ENCODE measurements at places on chromosomes 2 and 18.

- no peak for DNase-seq
These were observed 718.8 kb downstream of the DPP10 start for GRCh38 chr2:115161081-115161770.

DNA sequence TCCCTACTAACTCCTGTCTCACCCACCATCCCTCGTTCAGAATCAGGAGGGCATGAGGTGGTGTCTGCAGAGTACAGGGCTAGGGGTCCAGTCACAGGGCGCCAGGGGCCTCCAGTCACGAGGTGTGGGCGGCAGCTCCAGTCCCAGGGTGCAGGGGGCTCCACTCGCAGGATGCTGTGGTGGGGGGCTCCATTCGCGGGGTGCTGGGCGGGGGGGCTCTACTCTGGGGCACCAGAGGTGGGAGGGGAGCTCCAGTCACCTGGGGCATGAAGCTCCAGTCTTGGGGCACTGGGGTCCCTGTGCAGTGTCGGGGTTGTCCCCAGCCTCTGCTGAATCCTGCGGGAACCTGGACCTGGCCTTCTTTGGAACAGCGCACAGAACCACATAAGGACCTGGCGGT, 66.0 kb downstream of the EIPR1 start:
- no peak for DNase-seq

DNA sequence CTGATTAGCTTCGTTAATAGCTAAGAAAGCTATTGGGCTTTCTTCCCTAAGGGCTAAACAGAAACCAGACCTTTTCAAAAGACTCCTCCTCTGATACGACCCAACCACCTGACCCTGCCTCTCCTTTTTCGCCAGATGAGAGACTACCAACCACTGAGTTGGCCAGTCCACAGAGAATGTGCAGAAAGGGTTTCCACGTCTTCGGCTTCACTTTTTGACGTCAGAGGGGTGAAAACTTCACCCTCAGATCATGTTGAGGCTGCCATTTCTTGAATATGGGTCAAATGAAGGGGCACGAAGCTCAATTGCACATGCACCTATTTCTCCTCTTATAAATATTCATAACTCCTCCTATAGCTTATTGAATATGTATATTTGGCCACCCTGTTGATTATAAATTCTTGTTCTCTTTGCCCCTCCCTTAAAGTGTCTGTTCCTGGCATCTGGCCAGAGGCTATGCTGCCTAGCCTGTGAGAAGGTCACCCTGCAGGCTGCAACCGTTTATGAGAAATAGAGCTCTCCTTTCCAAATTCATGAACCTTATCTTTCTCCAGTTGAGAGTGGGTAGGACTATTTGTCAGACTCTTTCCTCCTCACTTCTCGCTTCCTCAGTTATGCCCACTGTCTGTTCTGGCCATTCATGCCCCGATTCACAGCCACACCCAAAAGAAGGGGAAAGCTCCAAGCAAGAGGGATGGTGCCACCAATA, 301.6 kb downstream of the STK39 start:
- no peak for DNase-seq

- DNase-seq, result no peak
These were observed 173.5 kb downstream of the TCF4 start for GRCh38 chr18:55414475-55414874.

GRCh38 chr18:63216516-63217311, 102.9 kb downstream of the BCL2 start:
- no peak for DNase-seq

DNA sequence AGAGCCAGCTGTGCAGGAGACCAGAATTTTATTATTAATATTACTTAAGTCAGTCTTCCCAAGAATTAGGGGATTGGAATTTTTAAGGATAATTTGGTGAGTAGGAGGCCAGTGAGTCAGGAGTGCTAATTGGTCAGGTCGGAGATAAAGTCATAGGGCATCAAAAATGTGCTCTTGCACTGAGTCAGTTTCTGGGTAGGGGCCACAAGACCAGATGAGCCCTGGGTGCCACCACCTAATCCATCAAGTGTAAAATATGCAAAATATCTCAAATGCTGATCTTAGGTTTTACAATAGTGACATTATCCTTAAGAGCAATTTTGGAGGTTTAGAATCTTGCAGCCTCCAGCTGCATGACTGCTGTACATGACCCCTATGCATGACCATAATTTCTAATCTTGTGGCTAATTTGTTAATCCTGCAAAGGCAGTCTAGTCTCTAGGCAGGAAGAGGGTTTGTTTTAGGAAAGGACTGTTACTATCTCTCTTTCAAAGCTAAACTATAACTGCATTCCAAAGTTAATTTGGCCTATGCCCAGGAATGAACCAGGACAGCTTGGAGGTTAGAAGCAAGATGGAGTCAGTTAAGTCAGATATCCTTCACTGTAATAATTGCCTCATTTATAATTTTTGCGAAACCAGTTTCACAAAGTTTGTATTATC, 215.9 kb downstream of the RNF152 start:
- DNase-seq, result no peak

DNA sequence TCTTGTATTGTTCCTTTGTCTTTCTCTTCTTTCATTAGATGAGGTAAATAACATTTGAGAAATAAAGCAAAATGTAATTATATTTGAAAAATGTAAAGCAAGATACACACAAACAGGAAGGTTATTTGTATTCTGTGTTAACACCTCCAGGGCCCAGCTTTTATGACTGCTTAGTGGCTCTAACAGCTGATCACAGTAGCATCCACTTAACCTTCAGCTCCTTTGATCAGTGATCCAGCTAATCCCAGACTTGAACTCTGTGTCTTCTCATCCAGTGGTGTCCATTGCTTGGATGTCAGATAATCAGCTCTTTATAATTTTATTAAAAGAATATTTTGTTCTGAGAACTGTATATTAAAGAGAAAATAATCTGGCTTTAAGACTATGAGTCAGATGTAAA, 44.5 kb downstream of the PSMD14 start:
- DNase-seq, result no peak

DNA sequence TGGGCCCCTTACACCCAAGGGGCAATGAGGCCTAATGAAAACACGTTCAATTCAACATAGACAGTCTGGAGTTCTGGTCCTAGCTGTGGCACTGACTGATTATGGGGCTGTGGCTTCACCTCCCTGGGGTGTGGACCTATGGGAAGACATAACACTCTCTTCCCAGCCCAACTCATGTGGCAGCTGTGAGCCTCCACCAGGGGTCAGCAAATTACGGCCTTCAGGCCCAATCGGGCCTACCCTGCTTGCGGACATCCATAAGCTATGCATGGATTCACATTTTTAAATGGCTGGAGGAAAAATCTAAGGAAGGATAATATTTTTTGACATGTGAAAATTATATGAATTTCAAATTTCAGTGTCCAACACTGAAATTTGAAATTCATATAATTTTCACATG, 101.3 kb downstream of the LOXHD1 start:
- no peak for DNase-seq

DNA sequence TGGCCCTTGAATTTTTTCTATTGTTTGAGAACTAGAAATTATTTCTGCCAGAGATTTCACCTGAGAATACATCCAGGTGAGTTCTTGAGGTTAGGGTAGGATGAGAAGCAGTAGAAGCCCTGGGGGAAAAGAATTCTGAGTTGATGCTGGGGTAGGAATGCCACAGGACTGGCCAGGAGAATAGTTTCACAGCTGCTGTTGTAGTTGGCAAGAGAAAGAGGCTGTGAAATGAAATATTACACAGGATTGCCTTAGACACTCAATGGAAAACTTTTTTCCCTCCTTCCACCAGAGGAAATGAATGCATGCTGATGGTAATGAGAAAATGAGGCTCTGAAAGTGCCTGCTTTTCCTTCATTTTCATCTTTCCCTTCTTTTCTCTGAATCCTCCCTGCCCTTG, 54.6 kb downstream of the PRKCE start:
- DNase-seq, result no peak

- no peak for DNase-seq
These were observed 8.0 kb upstream of the SIX3 start for GRCh38 chr2:44933434-44933951.

DNA sequence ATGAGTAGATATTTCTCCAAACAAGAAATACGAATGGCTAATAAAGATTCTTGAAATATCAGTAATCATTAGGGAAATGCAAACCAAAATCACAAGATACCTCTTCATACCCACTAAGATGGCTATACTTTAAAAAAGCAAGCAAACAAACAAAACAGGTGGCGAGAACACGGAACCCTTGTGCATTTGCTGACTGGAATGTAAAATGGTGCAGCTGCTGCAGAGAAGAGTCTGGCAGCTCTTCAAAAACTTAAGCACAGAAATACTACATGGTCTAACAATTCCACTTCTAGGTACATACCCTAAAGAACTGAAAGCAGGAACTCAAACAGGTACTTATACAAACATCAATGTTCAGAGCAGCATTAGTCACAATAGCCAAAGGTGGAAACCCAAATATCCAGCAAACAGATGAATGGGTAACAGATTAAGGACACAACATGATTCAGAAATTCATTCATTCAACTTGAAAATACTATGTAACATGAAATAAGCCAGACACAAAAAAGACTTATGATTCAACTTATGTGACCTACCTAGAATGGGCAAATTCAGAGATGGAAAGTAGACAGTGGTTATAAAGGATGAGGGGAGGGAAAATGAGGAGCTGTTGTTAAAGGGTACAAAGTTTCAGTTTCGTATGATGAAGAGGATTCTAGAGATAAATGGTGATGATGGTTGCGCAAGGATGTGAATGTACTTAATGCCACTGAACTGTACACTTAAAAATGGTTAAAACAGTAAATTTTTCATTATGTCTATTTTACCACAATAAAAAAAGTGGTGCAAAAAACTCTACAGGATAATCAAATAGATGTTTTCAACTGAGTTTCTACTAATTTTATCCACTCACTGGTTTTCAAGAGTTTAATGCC, 26.9 kb upstream of the GPR75 start:
- DNase-seq, result no peak

GRCh38 chr2:204059016-204059415, 122.5 kb downstream of the ICOS start:
- DNase-seq, result no peak

- DNase-seq, result no peak
These were observed 14.7 kb upstream of the ITGB6 start for GRCh38 chr2:160214461-160215445.

GRCh38 chr2:120736624-120737339, 1.1 kb downstream of the GLI2 start:
- no peak for DNase-seq

- peak; percentile 53 for DNase-seq
These were observed 41.0 kb downstream of the LPIN2 start for GRCh38 chr18:2971741-2972552.

- DNase-seq, result no peak
These were observed 11.5 kb downstream of the MYL1 start for GRCh38 chr2:210303498-210303897.

DNA sequence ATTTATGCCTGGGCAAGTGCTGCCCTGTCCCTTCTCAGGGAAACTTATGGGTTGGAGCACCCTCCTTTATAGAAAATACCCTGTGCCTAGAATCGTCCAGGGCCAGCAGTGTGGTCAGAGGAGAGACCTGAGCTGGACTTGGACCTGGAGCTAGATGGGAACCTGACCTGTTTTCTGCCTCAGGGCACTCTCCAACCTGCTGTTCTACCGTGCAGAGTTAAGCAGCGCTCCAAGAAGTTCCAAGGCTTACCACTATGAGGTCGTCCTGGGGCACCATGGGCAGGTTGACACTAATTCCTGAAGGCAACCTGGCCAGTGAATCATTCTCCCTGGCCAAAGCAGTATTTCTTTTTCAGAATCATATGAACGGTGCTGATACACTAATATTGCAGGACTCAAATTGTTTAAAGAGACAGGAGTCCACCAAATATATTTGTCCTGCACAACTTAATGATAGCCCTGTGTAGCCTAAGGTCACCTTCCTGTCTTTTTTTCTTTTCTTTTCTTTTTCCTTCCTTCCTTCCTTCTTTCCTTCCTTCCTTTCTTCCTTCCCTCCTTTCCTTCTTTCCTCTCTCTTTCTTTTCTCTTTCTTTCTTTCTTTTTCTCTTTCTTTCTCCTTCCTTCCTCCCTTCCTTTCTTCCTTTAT, 455.4 kb upstream of the HNMT start:
- DNase-seq, result no peak

DNA sequence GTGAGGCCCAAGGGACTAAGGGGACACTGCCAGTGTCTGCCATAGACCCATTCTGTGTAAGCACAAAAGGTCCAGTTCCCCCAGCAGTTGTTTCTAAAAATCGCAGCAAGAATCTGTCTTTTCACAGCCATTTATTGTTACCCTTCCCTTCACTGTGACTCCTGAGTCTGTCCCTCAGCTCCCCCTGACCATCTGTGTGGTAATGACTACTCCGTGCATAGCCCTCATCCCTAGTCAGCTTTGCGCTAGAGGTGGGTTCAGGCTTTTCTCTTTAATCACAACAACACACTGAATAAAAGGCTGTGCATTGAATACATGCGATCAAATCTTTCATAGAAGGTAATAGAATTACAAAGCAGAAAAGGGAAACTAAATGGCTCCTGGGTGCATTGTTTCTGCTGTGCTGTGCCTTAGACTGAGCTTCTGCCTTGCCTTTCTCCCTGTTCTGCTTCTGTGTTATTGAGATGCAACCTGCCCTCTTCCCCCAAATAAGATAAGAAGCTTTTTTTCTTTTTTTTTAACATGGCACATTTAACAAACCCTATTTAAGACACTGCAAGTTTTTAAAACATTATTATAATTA, 836.0 kb upstream of the CDH2 start:
- DNase-seq, result no peak

GRCh38 chr2:237099804-237100203, 14.1 kb downstream of the COPS8 start:
- no peak for DNase-seq

DNA sequence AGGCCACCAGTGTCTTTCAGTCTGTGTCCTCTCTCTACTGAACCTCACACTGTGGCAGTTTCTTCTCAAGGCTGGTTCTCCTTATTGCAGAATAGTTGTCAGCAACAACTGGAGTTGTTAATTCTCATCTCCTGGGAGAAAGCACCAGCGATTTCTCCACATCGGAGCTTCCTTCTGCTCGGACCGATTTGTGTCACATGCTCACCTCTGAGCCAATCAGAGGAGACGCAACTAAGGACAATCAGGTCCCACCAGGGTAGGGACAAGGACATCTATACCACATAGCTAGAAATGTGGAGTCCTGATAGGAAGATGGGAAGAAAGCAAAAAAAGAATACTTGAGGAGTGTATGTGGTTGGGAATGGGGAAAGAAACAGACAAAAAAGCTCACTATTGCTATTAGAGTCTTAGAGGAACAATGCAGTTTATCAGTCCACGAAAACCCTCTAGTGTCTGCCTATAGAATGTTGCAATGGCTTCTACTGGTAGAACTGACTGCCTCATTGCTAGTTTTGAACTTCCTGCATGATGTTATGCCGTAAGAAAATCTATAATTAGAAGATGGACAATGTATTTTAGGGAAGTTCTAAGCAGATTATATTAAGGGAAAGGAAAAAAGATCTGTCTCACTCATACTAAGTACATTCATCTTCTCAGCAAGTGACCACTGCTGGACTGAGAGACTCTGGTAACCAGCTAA, 169.7 kb downstream of the CDCA7 start:
- DNase-seq, result no peak

GRCh38 chr2:239706367-239706766, 305.5 kb upstream of the HDAC4 start:
- DNase-seq, result no peak

GRCh38 chr2:98188351-98189046, 101.5 kb downstream of the VWA3B start:
- DNase-seq, result no peak

GRCh38 chr2:68009526-68009925, 53.3 kb downstream of the C1D start:
- no peak for DNase-seq

GRCh38 chr18:75070625-75071483, 138.1 kb downstream of the PTGR3 start:
- DNase-seq, result peak; percentile 62

- no peak for DNase-seq
These were observed 1.4 kb downstream of the EHBP1 start for GRCh38 chr2:62706721-62707521.
